ENCODE measurements at places on chromosomes 16 and 17.
A peak's percentile ranks its signal among the peaks of the same experiment; 100 is the strongest.

GRCh38 chr16:70604407-70605282 is 41.7 kb upstream of the IL34 start:
- DNase-seq = no peak

DNA sequence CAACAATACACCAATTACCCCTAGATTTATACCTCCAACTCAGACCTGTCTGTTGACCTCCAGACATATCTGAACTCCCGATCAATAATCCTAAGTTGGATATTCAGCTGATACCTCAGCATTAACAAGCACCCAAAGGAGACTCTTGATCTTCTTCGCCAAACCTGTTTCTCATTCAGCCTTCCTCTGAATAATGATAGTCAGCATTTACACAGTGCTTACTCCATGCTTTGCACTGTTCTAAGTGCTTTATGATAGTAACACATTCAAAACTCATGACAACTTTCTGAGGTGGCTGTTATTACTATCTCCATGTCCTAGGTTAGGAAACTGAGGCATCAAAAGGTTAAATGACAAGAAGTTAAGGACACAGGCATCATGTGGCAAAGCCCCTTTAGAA is 104.2 kb upstream of the SIAH1 start:
- no peak for DNase-seq

- DNase-seq = peak; percentile 37
These were observed 56.4 kb downstream of the CMIP start for GRCh38 chr16:81500833-81501521.

DNA sequence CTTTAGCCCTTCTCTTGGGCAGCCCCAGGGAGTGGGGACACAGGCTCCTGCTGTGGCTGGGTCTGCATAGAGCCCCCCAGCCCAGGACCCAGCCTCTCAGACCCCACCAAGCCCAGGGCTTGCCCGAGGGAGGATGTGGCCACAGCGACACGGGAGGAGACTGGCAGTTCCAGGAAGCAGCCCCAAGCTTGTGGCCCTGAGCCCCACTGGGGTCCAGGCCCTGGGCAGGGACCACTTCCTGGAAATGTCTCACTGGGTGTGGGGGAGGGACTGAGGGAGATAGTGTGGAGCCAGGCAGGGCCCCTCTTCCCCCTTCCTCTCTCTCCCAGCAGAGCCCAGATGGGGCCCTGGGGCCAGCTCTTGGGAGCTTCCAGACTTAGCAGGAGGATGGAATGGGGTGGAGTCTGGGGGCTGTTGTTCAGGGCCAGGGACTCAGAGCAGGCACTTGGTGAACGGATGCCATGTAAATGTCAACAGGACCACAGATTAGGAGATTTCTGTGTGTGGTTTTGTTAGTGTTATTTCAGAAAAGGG is 35.3 kb downstream of the ADGRG5 start:
- no peak for DNase-seq

GRCh38 chr17:17032131-17032692 is 10.0 kb upstream of the MPRIP start:
- DNase-seq = peak; percentile 82

All from fibroblast of skin of scalp (primary cell).